ENCODE measurements at places on chromosomes 3 and 15.

DNA sequence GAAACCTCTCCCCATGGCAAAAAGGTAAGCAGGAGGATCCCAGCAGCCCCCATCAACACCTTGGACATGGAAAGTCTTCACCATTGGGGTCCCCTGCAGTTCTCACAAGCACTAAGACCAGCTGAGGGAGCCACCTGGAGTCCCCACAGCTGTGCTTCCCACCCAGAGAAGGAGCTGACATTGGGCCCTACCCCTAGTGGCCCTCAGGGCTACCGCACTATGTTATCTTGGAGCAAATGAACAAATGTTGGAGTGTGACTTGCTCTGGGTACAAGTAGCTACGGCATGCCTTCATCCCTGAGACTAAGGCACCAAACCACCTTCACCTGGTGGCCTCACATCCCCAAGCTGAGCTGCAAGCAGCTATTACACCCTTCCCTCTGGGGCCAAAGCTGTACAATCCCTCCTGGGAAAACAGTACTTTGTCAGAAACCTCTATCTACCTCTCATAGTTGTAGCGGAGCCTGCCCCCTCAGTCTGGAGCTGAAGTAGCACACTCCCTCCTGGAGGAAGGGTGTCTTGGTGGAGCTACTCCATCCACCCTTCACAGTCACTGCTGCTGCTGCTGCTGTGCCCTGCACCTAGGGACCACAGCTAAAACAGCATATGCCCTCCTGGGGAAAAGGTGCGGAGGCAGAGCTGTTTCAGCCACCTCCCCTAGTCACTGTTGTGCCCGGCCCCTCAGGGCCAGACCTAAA, 42.7 kb downstream of the SERP1 start:
- DNase-seq = no peak

GRCh38 chr15:60102748-60103147, 98.6 kb downstream of the FOXB1 start:
- DNase-seq = no peak

DNA sequence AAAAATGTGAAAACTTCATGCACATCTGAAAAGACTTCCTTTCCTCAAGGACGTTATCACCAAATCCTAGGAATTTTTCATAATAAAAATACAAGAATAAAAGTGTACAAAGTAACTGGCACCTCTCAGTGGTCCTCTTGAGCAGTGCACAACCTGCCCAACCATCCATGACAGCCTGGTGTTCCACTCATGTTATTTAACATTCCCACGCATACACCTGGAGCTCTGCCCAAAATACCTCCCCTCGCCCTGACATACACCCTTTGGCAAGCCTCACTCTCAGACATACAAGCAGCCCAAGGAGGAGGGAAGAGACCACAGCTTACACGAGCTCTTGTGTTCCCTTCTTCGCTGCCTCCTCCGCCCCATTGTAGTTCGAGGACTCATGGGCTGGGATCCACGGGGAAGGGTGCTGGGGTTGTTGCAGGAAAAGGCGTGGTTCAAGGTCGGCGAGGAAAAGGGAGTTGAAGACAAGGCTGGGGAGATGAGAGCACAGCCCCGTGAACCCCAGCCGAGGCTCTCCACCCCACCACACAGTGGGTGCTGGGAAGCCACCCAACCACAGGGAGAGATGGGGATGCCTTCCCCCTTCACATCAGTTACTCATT, 23.3 kb downstream of the GRIP2 start:
- no peak for DNase-seq

DNA sequence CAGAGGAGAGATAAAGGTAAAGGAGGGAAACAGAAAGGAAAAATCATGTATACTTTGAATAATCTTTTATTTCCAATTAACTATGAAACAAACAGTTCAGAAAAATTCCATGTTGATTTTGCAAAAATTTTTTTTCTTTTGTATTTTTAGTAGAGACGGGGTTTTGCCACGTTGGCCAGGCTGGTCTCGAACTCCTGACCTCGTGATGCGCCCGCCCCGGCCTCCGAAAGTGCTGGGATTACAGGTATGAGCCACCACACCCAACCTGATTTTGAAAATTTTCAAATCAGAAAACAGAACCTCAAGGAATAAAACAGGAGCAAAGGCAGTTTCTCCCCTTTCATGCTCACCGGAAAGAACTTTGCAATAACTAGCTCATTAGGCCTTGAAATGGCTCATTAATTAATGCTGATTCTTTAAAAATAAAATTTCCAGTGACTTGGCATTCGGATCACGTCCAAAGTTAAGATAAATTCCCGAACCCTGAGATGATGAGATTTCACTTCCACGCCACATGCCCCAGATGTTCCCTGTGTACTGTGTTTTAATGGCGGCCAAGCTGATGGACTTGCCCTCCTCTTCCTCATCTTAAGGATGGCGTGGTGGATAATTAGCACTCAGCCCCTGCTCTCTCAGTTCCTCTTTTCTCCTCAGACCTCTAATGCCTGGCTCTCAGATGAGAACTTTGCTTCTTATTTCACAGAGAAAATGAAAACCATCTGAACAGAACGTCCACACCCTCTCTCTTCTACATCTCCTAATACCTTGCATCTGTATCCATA, 10.8 kb downstream of the BCL2L10 start:
- DNase-seq = no peak

DNA sequence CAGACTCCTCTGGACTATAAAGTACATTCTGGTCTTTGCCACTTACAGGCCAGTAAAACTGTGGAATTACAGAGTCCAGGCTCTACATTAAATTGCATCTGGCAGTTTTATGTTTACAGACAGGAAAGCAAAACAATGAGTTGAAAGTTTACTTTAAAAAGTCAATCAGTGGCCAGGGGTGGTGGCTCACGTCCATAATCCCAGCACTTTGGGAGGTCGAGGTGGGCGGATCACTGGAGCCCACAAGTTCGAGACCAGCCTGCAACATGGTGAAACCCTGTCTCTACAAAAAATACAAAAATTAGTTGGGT, 53.8 kb downstream of the TM4SF4 start:
- DNase-seq = no peak

- no peak for DNase-seq
Observed at GRCh38 chr3:184171562-184171961, 3.1 kb upstream of the AP2M1 start.

DNA sequence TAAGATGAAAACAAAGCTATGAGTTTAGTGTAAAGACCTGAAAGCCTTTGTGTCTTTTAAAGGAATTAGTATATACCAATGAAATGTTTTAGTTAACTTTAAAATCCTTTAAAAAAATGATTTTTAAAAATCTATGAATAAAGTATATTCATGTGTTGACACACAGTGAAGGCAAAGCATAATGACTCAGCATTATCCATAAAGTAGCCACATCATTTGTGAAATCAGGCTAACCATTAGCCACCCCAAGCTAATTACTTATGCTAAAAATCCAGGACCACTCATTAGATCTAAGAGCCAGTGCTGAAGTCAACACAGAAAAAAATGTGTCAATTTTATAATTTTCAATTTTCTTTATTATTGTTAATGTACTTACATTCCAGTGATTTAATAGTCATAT, 310.2 kb downstream of the TBC1D5 start:
- no peak for DNase-seq

DNA sequence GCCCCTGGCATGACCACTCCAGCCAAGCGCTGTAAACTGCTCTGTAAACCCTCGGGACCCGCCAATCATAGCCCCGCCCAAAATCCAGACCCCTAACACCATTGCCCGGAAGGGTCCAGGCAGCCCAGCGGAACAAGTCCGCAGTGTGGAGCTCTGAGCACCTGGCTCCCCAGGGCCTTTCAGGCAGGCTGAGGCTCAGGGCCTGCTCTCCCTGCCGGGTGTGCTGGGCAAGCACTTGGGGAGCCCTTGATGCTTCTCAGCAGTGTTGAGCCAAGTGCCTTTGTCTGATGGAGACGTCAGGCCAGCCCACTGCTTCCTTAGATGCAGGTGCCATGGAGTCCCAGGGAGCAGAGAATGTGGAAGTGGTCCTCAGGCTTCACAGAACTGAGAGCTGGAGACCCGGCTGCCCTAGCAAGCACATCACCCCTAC, 106.2 kb downstream of the TLE3 start:
- DNase-seq = no peak

GRCh38 chr3:4778119-4778518, 201.1 kb upstream of the BHLHE40 start:
- DNase-seq = no peak

All from naive thymus-derived CD8-positive, alpha-beta T cell (primary cell).